Endodermal cell (in vitro differentiated cells): ENCODE measurements at places on chromosomes 4 and X.

DNA sequence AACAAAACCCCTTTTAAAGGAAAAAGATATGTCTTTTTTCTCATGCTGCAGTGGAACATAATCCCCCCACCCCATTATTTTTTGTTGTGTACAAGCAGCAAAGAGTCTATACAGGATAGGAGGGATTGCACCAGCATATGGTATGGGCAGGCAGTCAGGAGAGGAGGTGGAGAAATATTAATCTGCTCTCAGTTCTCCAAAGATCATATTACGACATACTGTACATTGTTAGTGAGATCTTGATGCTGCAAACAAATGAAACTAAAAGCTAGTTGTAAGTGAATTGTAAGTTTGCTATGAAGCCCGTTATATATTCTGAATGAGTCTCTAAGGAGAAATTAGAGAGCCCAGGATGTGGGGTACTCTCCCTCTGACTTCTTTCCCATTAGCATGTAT is 75.3 kb downstream of the RAPGEF2 start:
- no peak for DNase-seq

DNA sequence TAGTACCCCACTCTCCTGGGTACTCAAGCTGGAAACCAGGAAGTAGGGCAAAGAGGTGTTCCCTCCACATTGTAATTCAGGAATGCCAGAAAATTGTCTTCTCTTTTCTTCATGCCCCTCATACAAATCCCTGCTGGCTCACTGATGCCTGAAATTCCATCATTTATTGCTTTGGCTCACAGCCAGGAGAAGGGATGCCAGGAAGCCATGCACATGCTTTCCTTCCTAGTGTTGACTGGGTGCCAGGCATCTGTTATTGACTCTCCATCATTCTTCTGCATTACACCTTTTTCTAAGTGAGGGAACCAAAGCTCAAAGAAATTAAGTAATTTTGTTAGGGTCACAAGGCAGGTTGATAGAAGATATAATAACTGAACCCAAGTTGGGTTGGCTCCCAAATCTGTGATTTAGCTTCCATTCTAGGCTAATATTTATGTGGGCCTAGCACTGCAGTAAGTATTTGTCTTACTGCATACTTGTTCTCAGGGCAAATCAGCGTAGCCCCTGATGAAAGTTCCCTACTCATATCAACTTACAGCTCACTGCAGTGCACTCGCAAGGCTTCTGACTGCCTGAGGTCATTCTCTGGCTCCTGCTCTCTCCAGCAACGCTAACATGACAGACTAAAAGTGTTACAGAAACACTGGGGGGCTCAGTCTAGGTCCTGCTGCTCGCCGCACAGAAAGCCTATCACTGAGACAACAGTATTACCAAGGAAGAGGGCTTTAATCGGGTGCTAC is 89.0 kb downstream of the TRAPPC11 start:
- no peak for DNase-seq

- DNase-seq = no peak
These were observed 41.2 kb downstream of the LONRF3 start for GRCh38 chrX:119015407-119016237.

DNA sequence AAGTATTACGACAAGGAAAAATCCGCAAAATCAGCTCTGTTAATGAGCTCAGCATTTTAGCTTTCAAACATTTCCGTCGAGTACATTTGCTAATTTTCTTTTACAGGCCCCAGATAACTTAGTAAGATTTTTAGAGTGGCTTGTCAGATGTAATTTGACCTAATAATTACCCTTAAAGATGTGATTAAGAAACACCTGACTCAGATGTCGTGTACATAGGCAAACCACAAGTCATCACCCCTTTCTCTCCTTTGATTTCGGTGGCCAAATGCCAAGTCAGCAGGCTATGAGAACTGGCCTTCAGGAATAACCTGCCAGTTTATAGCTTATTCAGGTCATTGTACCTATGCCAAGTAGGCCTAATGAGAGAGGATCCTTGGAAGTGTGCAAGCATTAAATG is 369.6 kb downstream of the PCDH7 start:
- DNase-seq = no peak

DNA sequence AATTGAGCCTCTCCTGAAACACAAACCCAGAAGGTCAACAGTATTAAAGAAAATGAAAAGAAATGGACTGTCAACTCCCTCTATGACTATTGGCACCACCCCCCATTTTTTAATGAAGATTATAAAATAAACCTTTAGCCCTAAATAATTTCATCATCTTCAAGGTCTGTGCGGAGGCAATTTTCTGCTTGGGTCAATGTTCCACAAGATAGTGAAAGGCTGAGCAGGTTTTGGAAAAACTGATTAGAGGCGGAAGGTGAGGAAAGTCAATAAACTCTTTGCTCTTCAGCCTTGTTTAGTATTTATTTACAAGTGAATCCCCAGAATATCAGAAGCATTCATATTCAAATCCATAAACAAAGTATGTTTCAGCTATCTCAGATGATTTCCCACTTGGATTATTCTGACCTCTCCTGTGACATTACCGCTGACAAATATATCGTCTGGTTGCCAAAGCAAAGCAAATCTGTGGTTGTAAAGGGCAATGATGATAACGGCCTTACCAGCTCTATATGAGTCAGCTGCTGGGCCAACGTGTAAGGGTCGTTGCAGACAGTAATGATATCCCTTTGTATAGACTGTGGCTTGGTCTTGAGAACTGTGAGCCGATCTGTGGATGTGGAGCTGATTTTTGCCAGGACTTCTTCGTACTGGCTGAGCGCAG is 24.0 kb downstream of the RASGEF1B start:
- DNase-seq = no peak

- DNase-seq = no peak
These were observed 116.8 kb downstream of the TENT5D start for GRCh38 chrX:80537096-80537495.
